ENCODE measurements at places on chromosomes 1 and 21.

DNA sequence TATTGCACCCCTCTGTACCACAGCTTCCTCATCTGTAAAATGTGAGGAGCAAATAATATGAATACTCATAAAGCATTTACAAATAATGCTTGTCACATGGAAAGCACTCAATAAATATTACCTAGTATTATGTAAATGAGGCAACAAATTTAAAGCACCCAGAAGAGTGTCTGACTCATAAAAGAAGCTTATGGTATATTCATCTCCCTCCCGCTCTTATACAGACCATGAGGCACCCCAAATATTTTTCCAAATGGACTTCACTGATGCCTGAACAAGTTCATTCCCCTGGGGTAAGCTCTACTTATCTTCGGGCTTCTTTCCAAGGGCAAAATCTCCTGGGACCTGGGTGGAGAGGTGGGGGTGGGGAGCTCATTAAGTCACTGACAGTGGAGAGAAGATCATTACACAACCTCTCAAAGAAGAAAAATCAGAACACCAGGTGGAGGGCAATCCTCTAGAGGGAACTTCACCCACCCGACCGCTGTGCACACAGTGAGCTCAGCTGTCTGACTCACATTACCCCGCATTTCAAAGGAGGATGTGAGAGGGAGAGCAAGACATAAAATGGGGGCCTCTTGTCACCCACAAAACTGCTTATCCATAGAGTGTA, 166.2 kb downstream of the ASTN1 start:
- no peak for DNase-seq

GRCh38 chr1:45026446-45026845, 14.4 kb downstream of the UROD start:
- DNase-seq, result no peak

DNA sequence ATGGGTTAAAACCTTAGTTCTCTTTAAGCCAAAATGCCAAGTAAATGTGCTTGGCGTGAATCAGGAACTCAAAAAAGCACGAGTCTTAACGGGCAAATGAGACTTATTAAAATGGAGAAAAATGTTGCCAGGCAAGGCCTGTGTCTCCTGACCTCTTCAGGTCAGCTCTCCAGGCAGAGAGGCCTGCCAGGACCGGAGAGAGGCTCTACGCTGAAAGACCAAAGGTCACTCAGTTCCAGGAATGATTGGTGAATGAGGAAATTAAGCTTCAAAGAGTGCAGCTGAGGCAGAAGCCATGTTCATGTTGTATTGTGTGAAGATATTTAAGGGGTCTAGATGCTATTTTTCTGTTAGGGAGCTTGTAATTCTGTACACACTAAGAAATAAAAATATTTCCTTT, 66.6 kb downstream of the SPAG17 start:
- DNase-seq, result no peak

DNA sequence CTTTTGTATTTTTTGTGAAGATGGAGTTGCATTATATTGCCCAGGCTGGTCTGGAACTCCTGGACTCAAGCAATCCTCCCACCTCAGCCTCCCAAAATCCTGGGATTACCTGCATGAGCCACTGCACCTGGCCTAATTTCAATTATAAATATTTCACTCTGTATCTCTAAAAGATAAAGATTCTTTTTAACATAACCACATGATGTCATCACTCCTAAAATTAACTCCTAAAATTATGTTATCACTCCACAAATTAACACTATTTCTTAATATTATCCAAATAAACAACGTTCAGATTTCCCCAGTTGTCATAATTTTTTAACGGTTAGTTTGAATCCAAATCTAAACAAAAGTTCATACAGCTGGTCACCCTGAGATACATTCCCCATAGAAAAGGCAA, 43.0 kb downstream of the DESI2 start:
- DNase-seq, result no peak

DNA sequence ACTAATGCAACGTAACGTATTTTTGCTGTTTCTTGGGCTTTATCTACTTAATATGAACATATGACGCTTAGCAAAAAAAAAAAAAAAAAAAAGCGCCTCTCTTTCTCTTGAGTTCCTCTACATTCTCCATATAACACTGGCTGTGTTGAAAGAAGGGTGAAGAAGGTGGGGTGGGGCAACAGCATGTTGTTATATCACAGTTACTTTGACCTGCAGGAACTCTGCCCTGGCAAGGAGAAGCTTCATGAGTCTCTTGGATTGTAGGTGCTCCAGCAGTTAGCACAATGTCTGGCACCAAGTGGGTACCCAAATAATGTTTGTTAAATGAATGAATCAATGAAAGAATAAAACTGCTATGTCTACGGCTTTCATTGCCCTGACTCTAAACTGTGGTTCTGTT, 162.6 kb downstream of the ATG4C start:
- DNase-seq, result no peak

GRCh38 chr1:3366126-3367051, 88.1 kb upstream of the ARHGEF16 start:
- no peak for DNase-seq

- DNase-seq, result no peak
Measured at GRCh38 chr1:143652187-143652586, 319.6 kb downstream of the FAM72C start.

- peak; percentile 45 for DNase-seq
Measured at GRCh38 chr1:1441002-1441888, 5.8 kb downstream of the VWA1 start.

DNA sequence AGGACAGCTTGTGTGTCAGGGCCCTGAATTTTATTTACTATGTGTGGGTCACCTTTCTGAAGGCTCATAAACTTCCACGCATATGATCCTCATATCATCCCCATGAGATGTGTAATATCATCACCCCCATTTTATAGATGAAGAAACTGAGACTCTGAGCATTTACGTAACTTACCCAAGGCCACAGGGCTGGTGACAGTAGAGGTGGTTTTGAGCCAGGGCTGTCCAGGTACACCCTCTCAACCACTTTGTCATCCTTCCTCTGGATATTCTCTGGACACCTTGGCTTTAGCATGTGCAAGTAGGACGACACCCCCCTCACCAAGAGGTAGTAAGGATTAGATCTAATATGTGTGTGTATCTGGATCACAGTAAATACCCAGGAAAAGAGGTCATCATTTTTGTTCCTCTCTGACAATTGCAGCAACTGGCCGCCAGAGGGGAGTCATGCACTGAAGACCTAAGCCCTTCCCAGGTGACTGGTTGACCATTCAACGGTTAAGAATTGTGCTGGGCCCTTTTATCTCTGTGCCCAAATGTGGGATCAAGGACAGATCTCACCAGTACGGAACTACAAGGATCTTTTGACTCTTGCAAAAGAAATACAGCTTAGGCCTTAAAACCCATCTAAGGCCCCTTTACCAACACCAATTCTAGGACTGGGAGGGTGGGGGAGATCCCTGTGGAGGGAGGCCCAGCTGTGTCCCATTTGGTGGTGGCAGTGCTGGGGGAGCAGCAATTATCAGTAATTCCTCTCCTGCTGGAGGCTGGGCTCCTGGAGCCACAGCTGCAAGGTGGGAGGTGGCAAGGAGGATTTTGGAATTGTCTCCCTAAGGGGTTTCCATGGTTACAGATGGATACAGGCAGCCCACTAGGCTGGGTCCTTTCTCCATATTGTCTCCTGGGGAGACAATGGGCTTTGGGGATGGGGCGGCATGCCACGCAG, 13.7 kb upstream of the E2F2 start:
- peak; percentile 85 for DNase-seq

DNA sequence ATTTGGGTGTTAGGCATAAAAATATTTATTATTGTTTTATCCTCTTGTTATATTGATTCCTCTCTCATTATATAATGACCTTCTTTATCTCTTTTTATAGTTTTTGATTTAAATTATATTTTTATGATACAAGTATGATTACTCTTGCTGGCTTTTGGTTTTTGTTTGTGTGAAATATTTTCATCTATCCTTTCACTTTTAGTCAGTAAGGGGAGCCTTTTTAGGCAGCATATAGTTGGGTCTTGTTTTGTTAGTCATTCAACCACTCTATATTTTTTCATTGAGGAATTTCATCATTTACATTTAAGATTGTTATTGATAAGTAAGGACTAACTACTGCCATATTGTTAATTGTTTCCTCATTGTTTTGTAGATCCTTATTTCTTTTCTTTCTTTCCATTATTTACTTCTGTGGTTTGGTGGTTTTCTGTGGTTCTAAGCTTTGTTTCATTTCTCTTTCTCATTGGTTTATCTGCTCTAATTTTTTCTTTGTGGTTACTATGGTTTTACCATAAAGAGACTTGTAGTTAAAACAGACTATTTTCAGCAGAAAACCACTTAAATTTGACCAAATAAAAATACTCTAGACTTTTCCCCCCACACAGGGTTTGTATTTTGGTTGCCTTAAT, 593.1 kb downstream of the NUF2 start:
- DNase-seq, result no peak

- no peak for DNase-seq
Measured at GRCh38 chr1:75611014-75611413, at the start of gene SLC44A5. Gene SLC44A5, minus strand, starts transcription at chr1:75611114. Its CDS starts 69,667 bp downstream, at chr1:75541447.

- peak; percentile 5 for DNase-seq
Measured at GRCh38 chr1:62417351-62417999, 19.4 kb upstream of the USP1 start.

DNA sequence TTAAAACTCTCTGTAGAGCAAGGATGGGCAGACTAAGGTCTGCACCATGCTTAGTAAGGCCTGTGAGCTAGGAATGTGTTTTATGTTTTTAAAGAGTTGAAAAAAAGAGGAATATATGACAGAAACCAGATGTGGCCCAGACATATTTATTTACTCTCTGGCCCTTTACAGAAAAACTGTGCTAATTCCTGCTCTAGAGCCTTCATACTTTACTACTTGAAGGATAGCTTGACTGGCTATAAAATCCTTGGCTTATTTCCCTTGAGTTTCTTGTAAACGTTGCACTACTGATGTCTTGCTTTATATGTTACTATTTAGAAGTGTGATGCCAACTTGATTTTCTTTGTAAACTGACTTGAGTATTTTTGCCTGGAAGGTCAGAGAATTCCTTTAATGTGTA, 33.5 kb downstream of the CTBS start:
- DNase-seq, result peak; percentile 21

GRCh38 chr1:22935433-22935832, 37.2 kb downstream of the LACTBL1 start:
- no peak for DNase-seq

GRCh38 chr21:44831227-44831860, 13.5 kb upstream of the SUMO3 start:
- DNase-seq, result no peak

GRCh38 chr1:221778535-221779142, 36.8 kb upstream of the DUSP10 start:
- no peak for DNase-seq

DNA sequence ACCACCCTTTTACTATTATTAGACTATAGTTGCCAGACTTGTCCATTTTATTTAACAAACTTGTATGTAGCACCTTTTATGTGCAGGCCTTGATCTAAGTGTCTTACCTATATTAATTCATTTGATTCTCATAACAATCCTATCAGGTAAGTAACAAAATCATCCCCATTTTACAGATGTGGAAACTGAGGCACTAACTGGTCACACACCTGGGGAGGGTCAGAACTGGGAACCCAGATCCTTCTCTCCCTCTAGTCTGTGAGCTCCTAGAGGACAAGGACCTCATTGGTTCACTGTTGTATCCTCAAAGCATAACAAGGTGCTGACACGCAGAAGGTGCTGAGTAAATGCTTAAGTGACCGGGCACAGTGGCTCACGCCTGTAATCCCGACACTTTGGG, 14.9 kb downstream of the FBXO2 start:
- DNase-seq, result no peak

- DNase-seq, result no peak
Measured at GRCh38 chr1:155106862-155107261, 20.8 kb upstream of the EFNA1 start.

DNA sequence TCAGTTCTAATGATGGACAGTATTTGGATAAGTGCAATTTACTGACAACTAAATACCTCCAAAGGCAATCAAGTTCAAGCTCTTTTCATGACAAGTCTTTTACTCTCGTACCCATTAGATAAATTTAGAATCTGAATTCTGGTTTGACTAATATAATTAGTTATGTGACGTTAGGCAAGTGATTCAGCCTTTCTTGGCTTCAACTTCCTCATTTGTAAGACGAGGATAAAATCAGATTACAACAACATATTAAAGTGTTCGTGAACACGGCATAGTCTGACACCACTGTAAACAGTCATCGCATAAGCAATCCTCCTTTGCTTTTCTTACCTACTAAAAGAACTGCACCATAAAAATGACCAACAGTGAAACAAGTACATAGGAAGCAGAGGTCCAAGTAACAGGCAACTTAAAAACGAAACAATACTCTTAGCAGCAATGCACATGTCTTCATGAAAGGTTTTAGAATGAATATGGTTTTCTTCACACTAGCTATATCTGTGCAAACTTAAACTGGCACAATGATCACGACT, 25.7 kb downstream of the COA6 start:
- no peak for DNase-seq

- DNase-seq, result no peak
Measured at GRCh38 chr1:30422251-30422650, 301.1 kb downstream of the MATN1 start.

- DNase-seq, result no peak
Measured at GRCh38 chr1:166174108-166174507, 7.3 kb upstream of the FAM78B start.

DNA sequence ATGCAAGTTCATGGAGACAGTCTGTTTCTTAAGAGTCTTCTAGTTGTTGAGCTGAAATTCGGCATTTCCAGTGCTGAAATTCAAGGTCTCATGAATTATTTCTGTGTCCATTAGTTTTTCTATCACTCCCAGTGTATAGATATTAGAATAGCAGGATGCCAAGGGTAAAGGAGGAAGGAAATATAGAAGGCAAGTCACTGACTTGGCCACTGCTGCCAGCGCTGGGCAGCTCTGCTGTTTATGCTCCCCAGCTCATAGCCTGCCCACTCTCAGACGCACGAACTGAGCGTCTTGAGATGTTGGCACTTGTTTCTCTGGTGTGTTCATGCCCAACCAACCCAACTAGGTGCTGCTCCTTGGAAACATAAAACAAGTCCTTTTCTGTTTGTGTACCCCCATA, 110.1 kb downstream of the SLC45A1 start:
- no peak for DNase-seq

GRCh38 chr1:78263946-78264345, 218.2 kb downstream of the GIPC2 start:
- DNase-seq, result no peak

- DNase-seq, result peak; percentile 75
Measured at GRCh38 chr21:18493422-18493821, 89.8 kb upstream of the TMPRSS15 start.

- no peak for DNase-seq
Measured at GRCh38 chr1:206427291-206427690, 43.0 kb upstream of the IKBKE start.
